Mesenteric fat pad (tissue), 1 donor: ENCODE measurements at places on chromosomes 13 and 19. TPM values are rescaled to one million over a fixed set of nuclear protein-coding genes. Genes with fewer than 3 reads are reported as not detected.

The ZNF439 gene
- 2.3 TPM for total RNA-seq

The KLK2 gene
- total RNA-seq, result not detected

The SH2D3A gene
- 0.55 TPM for total RNA-seq

The IZUMO2 gene
- not detected for total RNA-seq

The ERICH4 gene
- total RNA-seq, result not detected

The SIN3B gene
- 72.9 TPM for total RNA-seq

The TEX26 gene
- 0.45 TPM for total RNA-seq

The S1PR2 gene
- total RNA-seq, result 13.3 TPM

The GDF15 gene
- total RNA-seq, result 5.9 TPM

The PABPC3 gene
- 0.29 TPM for total RNA-seq

The SPACA4 gene
- total RNA-seq, result not detected

- peak; percentile 96 for DNase-seq
These were observed 3.4 kb downstream of the BBC3 start for GRCh38 chr19:47227352-47228167.

- DNase-seq, result no peak
These were observed 183.0 kb downstream of the RFC3 start for GRCh38 chr13:34000955-34001354.

- no peak for DNase-seq
These were observed 88.8 kb downstream of the FNDC3A start for GRCh38 chr13:49064476-49064875.

DNA sequence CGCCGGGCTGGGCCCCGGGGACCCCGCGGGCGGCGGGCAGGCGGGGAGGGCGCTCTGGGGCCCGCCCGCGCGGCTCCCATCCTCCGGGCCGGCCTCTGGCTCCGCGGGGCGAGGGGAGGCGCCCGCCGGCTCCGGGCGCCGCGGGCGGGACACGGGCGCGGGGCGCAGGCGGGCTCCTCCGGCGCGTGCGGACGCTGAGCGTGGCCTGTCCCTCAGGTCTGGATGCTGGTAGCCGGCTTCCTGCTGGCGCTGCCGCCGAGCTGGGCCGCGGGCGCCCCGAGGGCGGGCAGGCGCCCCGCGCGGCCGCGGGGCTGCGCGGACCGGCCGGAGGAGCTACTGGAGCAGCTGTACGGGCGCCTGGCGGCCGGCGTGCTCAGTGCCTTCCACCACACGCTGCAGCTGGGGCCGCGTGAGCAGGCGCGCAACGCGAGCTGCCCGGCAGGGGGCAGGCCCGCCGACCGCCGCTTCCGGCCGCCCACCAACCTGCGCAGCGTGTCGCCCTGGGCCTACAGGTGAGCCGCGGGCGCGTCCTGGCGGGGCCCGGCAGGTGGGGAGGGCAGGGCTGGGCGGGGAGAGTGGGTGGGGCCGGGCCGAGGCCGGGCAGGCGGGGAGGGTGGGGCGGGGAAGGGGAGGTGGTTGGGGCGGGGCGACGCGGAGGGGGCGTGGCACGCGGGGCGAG lies 420 bp downstream of the IL17D start:
- DNase-seq, result no peak

GRCh38 chr19:51799034-51799773 lies 4.2 kb downstream of the FPR3 start:
- no peak for DNase-seq

DNA sequence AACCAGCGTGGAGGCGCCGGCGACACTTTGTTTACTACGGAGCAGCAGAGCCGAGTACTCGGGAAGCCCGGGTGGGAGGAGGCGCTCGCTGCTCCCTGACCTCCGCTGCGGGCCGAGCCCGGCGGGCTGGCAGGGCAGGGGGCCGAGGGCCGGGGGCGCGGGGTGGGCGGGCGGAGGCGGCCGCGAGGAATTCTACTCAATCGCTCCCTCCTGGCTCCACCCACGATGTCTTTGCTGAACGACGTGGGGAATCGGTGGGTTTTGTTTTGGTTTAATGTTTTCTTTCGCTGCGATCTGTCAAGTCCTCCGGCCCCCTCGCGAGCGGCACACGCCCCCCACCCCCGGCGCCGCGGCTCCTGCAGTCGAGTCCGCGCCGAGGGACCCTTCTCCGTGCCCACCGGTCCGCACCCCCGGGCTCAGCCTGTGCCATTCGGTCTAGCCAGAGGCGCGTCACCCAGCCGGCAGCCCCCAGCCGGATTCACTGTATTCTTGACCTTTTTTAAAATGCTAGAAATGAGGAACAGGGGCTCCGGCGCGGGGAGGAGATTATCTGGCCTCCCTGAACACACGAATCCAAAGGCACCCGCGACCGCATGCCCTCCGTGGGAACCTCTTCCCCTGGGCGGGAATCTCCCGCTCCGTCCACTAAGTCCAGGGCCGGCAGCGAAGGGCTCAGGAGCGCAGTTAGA lies 636 bp upstream of the FOXO1 start:
- no peak for DNase-seq

GRCh38 chr19:4172861-4173473 lies 9.4 kb downstream of the SIRT6 start:
- no peak for DNase-seq

DNA sequence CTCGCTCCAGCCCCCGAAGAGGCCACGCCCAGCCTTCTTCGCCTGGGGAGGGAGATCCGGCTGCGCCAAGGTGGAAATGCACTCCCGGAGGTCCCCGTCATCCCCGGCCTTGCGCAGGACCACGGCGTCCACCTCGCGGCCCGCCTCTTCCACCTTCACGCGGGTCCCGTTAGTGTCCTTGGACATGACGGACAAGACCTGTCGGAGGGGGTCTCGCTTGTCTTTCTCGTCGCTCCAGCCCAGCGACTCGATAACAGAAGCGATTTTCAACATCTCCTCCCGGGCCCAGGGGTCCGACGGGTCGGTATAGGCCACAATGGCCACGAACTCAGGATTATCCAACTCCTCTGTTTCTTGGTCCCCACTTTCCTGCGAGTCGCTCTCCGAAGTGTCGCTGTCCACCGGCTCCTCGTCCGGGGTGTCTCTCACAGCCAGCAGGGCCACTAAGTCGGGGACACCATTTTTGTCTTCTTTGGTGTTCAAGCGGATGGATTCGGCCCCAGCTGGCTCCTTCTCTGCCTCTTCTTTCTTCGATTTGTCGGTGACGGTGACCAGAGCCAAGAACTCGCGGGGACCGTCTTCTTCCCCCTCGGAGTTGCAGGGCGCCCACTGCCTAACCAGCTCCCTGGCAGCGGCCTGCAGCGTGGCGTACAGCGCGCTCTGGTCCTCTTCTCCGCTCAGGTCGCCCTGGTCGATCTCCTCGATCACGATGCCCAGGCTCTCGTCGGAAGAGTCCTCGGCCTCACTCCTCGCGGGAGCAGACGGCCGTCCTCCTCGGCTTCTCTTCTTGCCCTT lies 1.3 kb downstream of the PNMA8B start:
- DNase-seq, result no peak

DNA sequence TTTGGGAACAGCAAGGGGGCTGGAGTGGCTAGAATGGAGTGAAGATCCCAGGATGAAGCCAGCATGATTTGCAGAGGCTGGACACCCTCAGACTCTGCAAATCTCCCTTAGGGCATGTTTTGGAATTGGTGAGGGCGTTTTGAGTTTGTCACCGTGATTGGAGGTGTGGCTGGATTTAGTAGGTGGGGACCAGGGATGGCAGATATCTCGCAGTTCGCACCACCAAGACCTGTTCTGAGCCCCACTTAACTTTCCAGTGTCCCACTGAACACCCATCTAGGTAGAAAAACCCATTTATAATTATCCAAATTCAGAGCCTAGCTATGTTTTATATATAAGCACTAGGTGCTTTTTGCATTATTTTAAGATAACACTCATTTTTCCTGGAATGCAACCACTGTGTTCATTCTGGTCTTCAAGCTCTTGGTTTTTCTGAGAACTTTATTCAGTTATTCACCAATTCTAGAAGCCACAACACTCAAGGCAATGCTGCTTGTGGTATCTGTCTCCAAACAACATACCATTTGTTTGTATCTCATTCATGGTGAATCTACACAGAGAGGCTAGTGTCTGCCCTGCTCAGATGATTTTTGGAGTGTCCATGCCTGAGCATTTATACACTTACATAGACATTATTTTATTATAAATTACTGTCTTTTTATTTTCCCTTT lies 3.0 kb upstream of the NANOS2 start:
- DNase-seq, result no peak

DNA sequence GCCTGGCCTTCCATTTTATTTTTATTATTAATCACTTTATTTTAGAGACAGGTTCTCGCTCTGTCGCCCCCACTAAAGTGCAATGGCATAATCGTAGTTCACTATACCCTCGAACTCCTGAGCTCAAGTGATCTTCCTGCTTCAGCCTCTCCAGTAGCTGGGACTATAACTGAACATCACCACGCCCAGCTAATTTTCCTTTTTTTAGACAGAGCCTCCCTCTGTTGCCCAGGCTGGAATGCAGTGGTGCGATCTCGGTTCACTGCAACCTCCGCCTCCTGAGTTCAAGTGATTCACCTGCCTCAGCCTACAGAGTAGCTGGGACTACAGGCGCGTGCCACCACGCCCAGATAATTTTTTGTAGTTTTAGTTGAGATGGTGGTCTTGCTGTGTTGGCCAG lies 6.7 kb upstream of the PAN3 start:
- DNase-seq, result no peak

- DNase-seq, result peak; percentile 85
These were observed 44.0 kb downstream of the C13orf46 start for GRCh38 chr13:113929628-113930615.

GRCh38 chr19:31152906-31153305 lies 196.3 kb downstream of the TSHZ3 start:
- DNase-seq, result no peak
